ENCODE measurements at places on chromosomes 2 and 18.
A peak's percentile ranks its signal among the peaks of the same experiment; 100 is the strongest.

DNA sequence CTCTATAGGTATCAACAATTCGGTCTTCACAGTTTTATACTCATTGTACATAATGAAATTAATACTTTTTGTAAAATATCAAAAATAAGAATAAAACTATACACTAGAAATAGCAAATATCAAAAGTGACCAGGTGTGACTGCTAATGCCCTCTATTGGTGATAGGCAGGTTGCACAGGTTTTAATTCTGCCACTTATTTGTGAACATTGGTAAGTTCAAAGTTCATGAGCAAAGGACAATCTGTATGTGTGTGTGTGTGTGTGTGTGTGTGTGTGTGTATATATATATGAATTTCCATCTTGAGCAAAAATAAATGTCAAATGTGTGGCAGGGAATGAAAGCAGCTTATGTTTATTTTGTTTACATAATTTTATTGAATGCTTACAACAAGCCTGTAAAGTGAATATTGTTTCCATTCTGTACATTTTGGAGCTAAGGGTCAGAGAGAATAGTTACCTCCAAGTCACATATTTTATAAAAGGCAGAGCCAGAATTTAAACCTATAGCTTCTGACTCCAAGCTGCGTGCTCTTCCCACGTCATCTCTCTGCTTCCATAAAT is 537.4 kb downstream of the CPS1 start:
- DNase-seq, result no peak

GRCh38 chr2:178047391-178047790 is 25.2 kb downstream of the PDE11A start:
- no peak for DNase-seq

GRCh38 chr2:150482667-150483400 is 4.6 kb downstream of the RND3 start:
- no peak for DNase-seq

DNA sequence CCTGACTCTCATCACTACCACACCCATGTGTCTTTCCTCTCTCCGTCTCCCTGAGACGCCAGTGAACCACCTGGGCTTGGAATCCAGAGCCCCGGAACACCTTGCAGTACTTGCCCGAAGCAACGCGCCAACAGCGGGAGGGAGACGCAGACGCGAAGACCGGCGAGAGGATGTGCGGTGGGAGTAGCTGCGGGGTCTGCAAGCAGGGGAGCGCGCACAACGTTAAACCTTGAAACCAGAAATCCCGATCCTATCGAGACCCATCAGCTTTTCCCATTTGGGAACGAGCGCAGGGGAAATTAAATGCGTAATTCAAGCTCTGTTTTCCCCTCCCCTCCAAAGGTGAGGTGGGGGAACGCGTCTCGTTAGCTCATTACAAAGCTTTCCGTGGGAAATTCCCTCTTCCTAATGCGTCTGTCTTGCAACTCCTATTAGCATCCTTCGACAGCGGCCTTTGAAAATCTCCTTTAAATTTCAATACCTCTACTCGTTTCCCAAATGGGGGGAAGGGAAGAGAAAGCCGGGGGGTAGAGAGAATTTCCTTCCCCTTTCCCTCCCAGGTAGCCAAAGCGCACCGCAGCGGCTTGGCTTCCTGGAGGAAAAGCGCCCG is 421 bp upstream of the CNTNAP5 start:
- no peak for DNase-seq

GRCh38 chr18:21345840-21346239 is 103.8 kb downstream of the GREB1L start:
- no peak for DNase-seq

GRCh38 chr2:217559084-217559483 is 443.7 kb downstream of the TNS1 start:
- no peak for DNase-seq

- DNase-seq, result no peak
These were observed 1546.3 kb downstream of the LRP1B start for GRCh38 chr2:140584471-140584870.

GRCh38 chr2:10951558-10952414 is 40.1 kb downstream of the KCNF1 start:
- no peak for DNase-seq

DNA sequence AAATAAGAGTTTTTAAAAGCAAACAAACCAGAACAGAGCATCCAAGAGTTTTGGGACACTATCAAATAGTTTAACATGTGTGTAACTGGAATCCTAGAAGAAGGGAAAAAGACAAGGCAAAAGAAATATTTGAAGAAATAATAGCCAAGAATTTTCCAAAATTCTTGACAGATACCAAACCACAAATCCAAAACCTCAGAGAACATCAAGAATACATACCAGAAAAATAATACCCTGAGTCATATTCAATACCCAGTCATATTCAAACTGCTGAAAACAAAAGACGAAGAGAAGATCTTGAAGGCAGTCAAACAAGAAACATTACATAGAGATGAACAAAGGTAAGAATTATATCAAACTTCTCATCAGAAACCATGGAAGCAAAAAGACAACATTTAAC is 22.9 kb downstream of the INO80C start:
- DNase-seq, result no peak

DNA sequence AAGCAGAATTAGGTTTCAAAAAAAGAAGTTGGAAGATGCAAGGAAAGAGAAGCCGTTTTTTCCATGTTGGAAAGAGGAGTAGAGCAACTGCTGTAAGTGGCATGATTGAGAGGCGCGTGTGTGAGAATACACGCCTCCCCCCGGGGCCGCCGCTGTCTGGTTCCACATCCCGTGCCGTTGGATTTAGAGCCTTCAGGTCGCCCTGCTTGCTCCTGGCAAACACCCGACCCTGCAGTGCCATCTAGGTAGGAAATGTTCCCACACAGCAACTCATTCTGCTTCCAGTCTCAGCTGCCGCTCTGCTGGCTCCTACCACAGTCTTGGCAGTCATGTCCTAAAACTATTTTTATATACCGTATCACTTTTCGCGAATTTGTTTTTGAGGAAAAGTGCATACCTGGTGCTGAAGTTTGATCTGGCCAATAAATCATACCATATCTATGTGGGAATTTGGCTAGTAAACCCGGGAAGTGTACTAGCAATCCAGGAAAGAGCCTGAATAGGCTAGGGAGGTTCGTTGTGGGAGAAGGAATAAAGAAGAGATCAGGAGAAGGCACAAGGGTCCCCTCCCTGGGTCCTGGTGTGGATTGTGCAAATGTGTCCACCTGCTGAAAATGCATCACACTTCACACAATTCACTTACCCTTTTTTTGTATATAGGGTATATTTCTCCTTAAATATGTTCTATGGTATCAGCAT is 372.7 kb downstream of the FBXO15 start:
- DNase-seq, result no peak

DNA sequence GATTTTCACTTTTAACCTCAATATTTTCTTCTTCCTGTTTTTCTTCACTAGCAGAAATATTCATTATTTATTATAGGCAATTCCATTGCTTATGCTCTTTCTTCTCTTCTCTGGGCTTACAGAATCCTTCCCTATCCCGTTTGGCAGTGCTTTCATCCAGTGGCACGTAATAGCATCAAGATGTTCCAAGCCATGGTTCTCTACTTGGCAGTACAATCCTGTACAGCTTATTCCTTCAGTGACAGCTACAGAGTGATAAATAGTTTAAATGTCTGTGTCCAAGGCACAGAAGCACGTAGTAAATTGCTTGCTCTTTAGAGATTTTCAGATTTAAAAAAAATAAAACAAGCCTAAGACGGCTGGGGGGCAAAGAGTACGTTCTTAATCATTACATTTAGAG is 1964.3 kb downstream of the SUCLG1 start:
- no peak for DNase-seq

- no peak for DNase-seq
These were observed 10.6 kb upstream of the RPIA start for GRCh38 chr2:88680916-88681315.

- no peak for DNase-seq
These were observed 115.5 kb upstream of the ATP8B1 start for GRCh38 chr18:57918601-57919000.

- DNase-seq, result no peak
These were observed 369.5 kb upstream of the CELF4 start for GRCh38 chr18:37935086-37935485.

GRCh38 chr2:230043461-230043860 is 25.3 kb downstream of the SLC16A14 start:
- DNase-seq, result no peak

- DNase-seq, result no peak
These were observed 43.0 kb upstream of the ACKR3 start for GRCh38 chr2:236526455-236527158.

GRCh38 chr2:162219426-162219825 is 23.8 kb downstream of the FAP start:
- no peak for DNase-seq

DNA sequence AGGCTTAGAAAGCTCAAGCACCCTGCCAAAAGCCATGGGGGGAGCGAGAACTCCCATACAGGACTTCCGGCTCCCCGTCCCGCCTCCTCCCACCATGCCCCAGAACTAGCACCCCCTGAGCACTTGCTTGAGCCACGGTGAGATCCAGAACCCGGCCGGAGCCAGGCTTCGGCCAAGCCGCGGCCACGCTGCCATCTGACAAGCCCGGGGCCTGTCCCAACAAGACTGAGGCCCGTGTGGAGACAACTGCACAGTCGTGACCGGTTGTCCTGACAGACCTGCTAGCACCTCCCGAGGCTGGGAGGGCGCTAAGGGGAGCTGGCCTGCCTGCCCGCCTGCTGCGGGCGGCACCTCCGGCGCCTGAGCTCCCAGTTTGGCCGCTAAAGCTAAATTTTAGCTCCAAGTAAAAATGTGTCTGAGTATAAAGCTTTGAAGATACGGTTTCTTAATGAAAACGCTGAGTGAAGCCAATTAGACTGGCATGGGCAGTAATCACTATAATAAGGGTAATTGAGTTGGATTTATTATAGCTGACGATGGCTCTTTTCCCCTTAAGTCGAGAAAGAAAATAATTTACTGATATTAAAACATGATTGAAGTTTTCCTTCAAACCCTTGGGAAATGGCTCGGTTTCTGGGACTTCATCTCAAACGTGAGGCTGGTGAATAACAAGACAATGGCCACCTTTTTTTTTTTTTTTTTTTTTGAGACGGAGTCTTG is 78.3 kb upstream of the ODC1 start:
- no peak for DNase-seq

- no peak for DNase-seq
These were observed 182.1 kb downstream of the CYP26B1 start for GRCh38 chr2:71965530-71965929.

DNA sequence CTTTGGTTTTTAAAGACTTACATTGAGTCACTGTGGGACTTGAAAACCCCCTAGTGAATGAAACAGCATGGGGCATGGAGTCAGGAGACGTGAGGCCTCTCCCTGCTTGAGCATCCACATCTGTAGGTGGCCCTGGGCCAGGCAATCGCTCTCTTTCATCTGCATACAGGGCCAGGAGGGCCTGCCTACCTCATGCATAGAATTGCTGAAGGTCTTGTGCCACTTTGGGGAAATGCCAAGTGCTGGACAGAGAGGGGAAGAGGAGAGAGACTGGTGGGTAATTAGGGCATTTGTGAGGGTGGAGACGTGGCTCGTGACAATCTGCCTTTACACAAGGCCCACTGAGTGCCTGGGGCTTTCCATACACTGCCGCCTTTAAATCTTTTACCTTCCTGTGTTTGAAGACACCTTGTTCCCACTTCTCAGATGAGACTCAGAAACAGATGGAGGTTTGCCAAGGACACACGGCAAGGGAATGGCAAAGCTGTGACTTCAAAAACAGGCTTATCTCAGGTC is 322.2 kb upstream of the HS6ST1 start:
- no peak for DNase-seq

DNA sequence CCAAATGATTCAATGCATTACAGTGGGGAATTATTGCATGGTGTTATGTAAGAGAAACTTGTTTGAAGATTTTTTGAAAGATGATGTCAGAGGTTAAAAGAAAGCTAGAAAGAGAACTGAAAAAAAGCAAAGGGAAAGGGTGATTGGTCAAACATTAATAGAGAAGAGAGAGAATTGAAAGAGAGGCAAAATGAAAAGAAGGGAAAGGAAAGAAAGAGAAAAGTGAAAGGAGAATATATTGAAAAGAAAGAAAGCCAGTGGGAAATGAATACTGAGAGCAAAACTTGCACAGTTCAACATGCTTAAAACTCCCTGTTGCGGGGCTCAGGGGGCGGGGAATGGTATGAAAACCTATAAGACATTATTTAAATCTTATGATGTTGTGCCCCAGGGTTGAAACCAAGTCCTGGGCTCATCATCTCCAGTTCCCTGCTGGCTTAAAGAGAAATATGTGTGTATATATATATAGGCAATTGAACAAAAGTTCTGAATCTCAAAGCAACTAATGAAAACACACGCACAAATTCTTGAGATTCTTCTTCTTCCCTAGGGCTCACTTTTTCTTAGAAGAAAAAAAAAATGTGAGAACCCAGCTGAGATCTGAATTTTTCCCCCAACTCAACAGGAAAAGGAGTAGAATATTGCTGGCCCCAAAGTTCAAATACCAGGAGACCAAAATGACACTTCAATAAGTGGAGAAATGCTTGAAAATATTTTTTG is 2045.9 kb upstream of the CELF4 start:
- no peak for DNase-seq

GRCh38 chr18:13592246-13592645 is 134.1 kb downstream of the FAM210A start:
- no peak for DNase-seq

- DNase-seq, result no peak
These were observed 24.0 kb downstream of the IL1B start for GRCh38 chr2:112812318-112813267.

- DNase-seq, result peak; percentile 12
These were observed 259.7 kb downstream of the LPIN1 start for GRCh38 chr2:12005886-12006681.

DNA sequence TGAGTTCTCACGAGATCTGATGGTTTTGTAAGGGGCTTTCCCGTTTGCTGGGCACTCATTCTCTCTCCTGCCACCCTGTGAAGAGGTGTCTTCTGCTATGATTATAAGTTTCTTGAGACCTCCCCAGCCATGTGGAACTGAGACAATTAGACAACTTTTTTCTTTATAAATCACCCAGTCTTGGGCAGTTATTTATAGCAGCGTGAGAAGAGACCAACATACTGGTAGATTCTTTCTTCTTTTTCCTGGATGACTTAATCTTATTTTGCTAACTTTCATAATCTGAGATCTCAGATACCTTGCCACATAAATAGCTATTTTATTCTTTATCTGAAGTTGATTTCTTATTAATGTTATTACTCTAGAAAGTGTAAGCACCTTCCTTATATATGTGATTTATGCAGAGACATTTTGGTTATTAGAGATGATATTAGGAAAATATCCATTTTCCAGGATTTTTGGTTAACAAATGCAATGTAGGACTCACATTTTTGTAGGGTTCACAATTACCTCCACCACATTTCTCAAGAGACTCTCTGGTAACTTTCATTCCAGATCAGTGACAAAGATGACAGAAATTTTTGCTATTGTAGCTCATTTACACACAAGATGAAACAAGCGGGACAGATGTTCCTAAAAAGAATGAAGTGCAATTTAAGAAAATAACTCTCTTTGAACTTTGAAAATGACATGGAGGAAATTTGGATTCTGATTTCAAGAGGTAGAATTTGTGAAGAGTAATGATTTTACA is 97.9 kb upstream of the RND3 start:
- DNase-seq, result no peak

GRCh38 chr2:57828221-57828620 is 218.4 kb upstream of the VRK2 start:
- DNase-seq, result no peak

Data from stimulated activated CD4-positive, alpha-beta T cell treated with anti-CD3 and anti-CD28 coated beads, Interleukin-1b, Interleukin-23, amount 100 ng/mL, for 1 hour (primary cell).